ENCODE measurements at places on chromosomes 2 and 18.

- DNase-seq: peak; percentile 50
Measured at GRCh38 chr18:48446582-48447225, 37.5 kb upstream of the ZBTB7C start.

GRCh38 chr2:225010804-225011203 is 31.5 kb downstream of the DOCK10 start:
- peak; percentile 91 for DNase-seq

DNA sequence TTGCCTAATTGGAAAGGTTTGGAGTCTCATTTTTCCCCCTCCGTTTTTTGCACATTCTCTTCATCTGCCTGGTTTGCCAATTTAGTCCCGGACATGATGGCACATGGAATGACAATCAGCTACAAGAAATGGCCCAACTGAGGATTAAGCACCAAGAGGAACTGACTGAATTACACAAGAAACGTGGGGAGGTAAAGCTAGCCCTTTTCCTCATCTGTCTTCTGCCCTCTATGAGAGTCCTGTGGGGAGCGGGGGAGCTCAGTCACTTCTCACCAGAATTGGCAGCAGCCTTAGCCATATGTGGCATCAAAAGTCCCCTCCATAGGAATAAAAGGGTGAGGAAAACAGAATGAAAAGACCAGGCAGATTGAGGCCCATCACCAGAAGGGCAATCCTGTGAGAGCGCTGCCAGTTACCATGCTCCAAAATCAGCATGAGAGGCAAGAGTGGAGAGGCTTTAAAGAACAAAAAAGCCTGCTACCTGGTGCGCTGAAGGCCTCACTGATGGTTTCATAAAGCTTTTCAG is 11.6 kb downstream of the ATG16L1 start:
- no peak for DNase-seq

- peak; percentile 59 for DNase-seq
Measured at GRCh38 chr18:8254654-8255053, 354.6 kb upstream of the RAB12 start.

Data from IMR-90 (cell line).